ENCODE measurements at places on chromosomes 5 and 9.
A peak's percentile ranks its signal among the peaks of the same experiment; 100 is the strongest.

- DNase-seq, result no peak
These were observed 72.5 kb upstream of the SMIM23 start for GRCh38 chr5:171713152-171713551.

DNA sequence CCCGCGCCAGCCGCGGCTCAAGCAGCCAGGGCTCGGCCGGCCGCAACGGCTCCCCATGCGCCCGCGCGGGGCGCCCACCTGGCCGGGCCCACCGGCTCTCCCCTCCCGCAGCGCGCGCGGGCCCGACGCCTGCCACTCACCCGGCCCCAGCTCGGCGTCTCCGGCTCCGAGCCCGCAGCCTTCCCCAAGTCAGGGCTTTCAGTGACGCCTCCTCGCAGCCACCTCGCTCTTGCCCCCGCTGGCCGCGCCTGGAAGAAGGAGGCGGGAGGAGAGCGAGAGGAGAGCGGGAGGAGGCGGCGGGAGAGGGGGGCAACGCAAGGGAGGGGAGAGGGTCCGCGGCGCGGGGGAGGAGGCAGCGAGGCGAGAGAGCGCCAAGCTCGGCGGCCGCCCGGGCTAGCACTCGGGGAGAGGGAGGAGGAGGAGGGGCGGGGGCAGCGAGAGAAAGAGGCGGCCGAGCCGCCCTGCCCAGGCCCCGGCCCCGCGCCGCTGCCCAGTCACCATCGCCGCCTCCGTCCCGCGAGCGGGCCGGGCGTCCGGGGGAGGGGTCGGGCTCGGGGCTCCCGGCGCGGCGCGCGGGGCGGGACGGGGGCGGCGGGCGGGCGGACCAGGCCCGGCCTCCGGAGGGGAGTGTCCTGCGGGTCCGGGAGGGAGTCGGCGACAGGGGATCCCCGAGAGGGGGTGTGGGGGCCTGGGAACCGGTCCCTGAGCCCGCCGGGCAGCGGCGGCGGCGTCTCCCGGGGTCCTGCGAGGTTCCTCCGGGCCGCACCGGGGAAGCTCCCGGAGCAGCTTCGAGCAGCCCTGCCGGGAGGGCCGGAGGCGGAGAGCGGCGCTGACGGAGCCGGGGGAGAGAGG is at the start of gene LHFPL2:
Gene LHFPL2 (minus strand): TSS at position 414 of the 852 bp plus-strand sequence. CDS start 138,559 bp downstream, outside the sequence.
- DNase-seq, result peak; percentile 65

DNA sequence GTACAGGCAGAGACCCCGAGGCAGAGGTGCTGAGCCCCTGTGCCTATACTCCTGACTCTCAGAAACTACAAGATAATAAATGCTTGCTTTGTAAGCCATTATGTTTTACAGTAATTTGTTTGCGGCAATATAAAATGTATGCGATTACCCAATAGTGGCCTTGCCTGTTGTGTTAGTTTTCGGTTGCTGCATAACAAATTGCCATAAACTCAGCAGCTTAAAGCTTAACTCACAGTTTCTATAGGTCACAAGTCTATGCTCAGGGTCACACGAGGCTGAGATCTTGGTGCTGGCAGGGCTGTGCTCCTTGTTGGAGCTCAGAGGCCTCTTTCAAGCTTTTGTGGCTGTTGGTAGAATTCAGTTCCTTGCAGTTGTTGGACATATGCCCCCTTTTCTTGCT is 114.8 kb downstream of the COL23A1 start:
- DNase-seq, result no peak

- DNase-seq, result no peak
These were observed 53.9 kb downstream of the DPYSL3 start for GRCh38 chr5:147455822-147456450.

- no peak for DNase-seq
These were observed 65.0 kb downstream of the MELK start for GRCh38 chr9:36637491-36638270.

DNA sequence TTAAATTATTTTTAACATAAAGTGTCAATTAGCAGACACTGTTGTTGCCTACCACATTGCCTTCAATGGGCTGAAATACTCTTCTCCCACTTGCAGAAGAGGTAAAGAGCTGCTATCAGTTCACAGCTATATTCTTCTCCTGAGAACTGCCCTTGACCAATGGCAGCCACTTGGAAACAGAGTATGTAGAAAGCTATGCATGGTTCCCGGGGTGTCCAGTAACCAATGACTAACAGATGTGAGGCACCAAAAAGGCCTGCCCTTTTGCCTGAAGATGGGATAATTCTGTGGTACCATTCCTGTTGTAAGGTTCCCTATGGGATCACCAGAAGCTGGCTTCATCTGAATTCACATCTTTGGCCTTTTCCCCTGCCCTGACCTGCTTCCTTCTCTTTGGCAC is 181.4 kb upstream of the MAP3K1 start:
- DNase-seq, result no peak

DNA sequence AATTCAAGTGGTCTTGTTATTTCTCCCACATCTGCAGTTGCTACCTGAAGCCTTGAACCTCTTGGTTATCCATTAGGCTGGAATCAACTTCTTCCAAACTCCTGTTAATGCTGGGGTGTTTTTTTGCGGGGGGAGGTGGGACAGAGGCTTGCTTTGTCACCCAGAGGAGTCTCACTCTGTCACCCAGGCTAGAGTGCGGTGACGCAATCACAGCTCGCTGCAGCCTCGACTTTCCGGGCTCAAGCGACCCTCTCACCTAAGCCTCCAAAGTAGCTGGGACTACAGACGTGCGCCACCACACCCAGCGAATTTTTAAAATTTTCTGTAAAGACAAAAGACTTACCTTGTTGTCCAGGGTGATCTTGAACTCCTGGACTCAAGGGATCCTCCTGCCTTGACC is 4.4 kb downstream of the SCGB3A1 start:
- DNase-seq, result no peak

DNA sequence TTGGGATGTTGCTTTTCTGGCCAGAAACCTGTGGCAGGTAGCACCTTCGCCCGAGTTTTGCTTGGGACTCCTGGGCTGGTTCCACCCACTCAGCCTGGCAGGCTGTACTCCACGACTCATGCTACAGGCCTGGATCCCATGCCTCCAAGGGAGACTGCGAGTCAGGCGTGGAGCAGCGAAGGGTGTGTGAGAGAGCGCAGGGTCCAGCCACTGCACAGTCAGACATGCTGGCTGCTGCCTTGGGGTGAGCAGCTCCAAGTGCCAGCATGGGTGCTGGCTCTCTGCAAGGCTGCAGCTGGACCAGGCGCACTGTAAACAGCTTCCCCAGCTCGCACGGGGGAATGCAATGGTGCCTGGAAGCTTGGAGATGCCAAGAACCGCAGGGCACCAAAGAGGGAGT is 249.6 kb upstream of the EDIL3 start:
- DNase-seq, result no peak
